Activated T-helper 1 cell treated with anti-CD3 and anti-CD28 coated beads, Interleukin-12 subunit alpha, Interleukin-12 subunit beta, Interleukin-2, Interleukin-4 antibody, amounts not matched to agents 30 ng/mL and 10 ng/mL and 1 ng/mL, durations not matched to agents 14 hours and 24 hours and 36 hours (primary cell): ENCODE measurements at places on chromosomes 1 and 21. TPM values are rescaled to one million over a fixed set of nuclear protein-coding genes. Genes with fewer than 3 reads are reported as not detected.
A peak's percentile ranks its signal among the peaks of the same experiment; 100 is the strongest.

DNA sequence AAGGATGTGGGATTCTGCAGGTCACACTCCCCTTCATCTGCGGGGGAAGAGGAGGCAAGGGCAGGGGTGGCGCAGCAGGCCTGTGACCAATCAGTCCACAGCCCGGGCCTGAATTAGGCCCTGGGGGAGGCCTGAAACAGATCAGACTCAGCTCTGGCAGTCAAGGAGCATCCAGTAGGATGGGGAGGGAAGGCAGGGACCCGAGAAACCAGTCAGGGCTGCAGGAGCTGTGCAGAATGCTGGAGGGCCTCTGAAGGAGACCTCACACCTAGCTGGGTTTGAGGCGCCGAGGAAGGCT is 12.7 kb downstream of the TNNT2 start:
- DNase-seq, result no peak

- no peak for DNase-seq
These were observed 83.7 kb downstream of the ROR1 start for GRCh38 chr1:63857478-63857877.

DNA sequence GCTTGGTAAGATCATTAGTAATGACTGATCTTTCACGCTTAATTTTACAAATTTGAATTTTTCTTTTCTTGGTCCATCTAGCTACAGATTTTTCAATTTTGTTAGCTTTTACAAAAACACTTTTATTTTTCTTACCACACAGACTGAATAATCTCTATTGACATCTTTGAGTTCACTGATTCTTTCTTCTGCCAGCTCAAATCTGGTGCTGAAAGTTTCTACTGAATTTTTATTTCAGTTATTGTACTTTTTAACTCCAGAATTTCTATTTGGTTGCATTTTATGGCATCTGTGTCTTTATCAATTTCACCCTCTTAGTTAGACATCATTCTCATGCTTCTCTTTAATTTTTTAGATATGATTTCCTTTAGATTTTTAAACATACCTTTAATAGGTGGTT is 584.7 kb downstream of the LMO4 start:
- DNase-seq, result no peak

The CFAP45 gene
- total RNA-seq, result 0.78 and 1.7 TPM in 2 replicates

The FCRL5 gene
- total RNA-seq, result not detected in 2 replicates

DNA sequence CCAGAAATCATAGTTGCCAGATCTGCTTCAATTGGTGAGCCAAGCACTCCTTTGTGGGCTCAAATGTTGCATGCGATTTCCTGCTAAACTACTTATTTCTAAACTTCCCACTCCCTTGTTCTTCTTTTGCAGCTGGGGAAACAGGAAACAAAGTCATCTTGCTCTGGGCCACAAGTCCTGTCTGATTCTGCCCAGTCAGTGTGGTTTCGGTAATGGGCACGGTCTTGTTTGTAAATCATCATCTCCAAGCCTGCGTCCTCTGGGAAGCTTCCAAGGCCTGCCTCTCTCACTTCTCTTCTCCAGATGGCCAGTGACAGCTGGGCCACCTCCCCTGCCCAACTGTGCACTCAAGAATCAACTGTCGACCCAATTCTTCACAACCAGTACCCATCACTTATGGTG is 4.4 kb downstream of the S100A8 start:
- no peak for DNase-seq

The LIPI gene
- total RNA-seq, result not detected in 2 replicates

GRCh38 chr1:22689505-22689904 is 21.1 kb upstream of the EPHB2 start:
- no peak for DNase-seq

DNA sequence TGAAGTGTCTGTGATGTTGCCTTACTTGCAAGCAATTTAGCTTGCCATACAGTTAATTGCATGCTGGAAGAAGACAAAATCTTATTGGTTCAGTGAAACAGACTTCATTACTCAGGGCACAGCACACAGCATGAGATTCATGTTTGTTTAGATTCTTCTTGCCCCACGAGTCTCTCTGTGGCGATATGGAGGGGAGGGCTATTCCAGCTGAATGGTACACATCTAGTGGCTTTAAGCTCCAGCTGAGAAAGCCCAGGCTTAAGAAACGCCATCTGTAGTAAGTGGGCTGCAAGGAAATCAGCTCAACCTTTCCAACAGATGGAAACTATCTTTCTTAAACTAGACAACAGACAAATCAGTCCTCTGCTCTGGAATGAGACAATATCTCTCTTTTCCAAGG is 1022.0 kb downstream of the NCAM2 start:
- DNase-seq, result no peak

The EXTL1 gene
- 0.05 TPM in 1 of 2 replicates, not detected in the other for total RNA-seq

- DNase-seq, result no peak
These were observed 150.1 kb downstream of the DISC1 start for GRCh38 chr1:231776757-231777062.

- DNase-seq, result no peak
These were observed 322.2 kb upstream of the BEND5 start for GRCh38 chr1:49098866-49099265.

The S100A8 gene
- total RNA-seq, result not detected in 2 replicates

The CD1C gene
- 0.20 and 0.23 TPM in 2 replicates for total RNA-seq

GRCh38 chr1:27615346-27616192 is 11.6 kb upstream of the AHDC1 start:
- no peak for DNase-seq

- peak; percentile 20 for DNase-seq
These were observed 21.0 kb downstream of the S100A10 start for GRCh38 chr1:151972542-151973248.

DNA sequence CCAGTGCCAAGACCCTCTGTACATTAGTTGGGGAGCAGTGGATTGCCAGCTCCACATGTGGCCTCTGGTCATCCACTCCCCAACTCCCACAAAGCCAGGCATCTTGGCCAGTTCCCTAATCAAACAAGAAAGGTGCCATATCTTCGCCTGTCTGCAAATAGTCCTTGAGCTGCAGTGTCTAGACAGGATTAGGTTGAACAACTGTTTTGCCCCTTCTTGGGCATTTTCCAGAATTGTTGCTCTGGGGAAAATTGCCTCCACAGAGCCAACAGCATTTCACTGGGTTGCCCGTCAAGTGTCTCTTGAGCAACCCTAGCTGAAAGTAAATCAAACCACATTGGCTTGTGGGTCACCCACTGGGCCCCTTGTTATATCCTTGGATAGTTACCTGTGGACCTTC is 109.3 kb downstream of the GDAP2 start:
- no peak for DNase-seq

DNA sequence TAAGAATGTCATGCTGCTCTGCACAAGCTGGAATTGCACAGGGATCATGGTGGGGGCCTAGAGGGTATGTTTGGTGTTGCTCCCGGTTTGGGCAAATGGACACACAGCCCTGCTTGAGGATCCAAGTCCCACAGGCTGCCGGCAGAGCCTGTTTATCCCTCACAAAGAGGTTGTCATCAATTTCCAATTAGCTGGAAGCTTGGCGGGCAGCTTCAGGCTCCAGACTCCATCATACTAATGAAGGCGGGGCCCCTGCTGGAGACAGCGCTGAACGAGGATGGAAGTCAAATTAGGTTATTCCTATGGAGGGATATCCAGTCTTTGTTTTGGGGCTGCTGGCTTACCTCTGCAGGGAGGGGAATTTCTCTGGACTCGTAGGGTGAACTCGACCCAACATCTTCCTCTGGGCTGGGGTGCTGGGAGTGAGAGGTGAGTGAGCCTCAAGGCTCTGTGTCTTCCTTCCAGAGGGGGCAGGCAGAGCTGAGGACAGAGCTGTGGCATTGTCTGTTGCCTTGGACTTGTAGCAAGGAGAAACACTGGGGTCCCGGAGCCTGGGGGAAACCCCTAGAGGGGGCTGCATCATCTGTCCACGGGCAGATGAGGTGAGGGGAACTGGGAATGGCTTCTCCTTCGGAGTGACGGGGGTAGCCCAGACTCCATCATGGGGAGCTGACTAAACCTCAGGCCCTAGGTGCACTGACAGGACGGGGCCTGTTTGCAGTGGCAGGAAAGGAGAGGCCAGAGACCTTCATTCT is 24.9 kb upstream of the PARP1 start:
- no peak for DNase-seq

DNA sequence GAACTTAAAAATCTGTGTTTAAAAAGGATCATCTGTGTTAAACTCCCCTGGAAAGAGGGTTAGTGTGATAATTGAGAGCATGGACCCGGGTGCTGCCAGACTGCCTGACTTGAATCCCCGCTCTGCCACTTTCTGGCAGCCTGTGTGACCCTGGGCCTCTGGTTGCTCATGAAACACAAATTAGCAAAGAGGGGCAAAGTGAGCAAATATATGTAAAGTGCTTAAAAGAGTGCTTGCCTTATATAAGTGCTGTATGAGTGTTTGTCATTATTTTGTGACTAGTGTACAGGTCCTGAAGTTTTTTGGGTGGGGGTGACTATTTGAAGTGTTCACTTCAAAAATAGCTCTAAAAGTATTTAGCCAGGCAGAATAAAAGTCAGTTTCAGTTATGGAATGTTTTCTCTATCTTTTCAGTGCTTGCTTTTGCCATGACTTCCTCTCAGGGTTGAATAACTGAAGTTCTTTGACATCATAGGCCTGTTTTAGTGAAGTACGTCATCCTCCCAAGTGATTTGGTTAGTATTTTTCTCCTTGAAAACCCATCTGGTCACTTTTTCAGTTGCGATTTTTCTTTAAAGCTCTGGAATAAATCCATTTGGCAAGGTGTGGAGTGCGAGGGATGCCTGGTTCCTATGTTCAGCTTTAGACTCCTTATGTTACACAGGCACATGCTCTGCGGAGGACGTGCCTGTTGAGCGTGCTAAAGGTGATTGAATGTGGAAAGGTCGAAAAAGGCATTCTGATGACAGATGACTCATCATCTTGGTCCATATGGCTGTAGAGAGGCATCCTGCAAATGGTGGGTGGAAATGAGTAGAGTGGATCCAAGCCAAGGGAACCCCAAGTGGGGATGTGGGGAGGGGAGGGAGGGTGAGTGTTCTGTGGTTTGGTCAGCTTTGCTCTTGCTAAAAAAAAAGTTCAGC is 47.8 kb downstream of the AK4 start:
- no peak for DNase-seq

The HHAT gene
- 0.67 and 0.73 TPM in 2 replicates for total RNA-seq

The NFASC gene
- 0.56 and 0.70 TPM in 2 replicates for total RNA-seq

The KRTAP19-3 gene
- total RNA-seq, result not detected in 2 replicates

DNA sequence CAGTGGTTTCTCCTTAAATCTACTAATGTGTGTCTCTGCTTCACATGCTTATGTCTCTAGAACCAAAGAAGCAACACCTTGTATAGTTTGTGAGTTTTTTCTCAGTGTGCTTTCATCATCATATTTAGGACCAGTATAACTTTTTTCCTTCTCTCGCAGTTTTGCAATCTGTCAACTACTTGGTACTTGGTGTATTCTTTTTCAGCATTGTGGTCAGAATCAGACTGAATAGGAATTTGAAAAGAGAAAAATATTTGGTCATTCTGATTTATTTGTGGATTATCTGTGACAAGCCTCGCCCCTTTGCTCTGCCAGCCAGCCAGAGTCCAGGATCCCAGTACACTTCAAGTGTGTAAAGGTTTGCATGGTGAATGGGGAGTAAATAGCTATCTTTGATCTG is 122.3 kb downstream of the C1orf21 start:
- DNase-seq, result no peak

The HPDL gene
- 31.0 and 34.8 TPM in 2 replicates for total RNA-seq

DNA sequence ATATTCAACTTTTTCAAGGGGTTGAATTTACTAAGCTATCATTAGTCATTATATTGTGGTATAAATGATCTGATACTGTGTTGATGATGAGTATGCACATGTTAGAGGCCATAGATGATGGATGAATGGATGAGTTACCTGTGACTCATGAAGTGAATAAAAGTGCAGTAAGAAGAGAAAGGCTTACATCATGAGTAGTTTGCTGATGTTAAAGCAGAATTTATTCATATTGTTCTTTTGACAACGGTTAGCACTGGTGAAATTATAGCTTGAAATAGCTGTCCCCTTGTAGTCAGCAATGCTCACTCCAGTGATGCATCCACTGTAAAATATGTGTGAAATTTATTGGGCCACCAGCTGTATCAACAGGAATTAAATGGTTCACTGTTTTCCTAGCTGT is 541.0 kb upstream of the ZRANB2 start:
- no peak for DNase-seq

The ERRFI1 gene
- 1.6 and 3.2 TPM in 2 replicates for total RNA-seq

- DNase-seq, result no peak
These were observed 9.0 kb downstream of the TSACC start for GRCh38 chr1:156347331-156347730.

GRCh38 chr1:202173993-202174392 is 13.6 kb upstream of the PTPN7 start:
- DNase-seq, result no peak

The C1orf185 gene
- not detected in 2 replicates for total RNA-seq

The CENPL gene
- 23.6 and 25.7 TPM in 2 replicates for total RNA-seq
